ENCODE measurements at places on chromosomes 4 and X. TPM values are rescaled to one million over a fixed set of nuclear protein-coding genes. Genes with fewer than 3 reads are reported as not detected.
A peak's percentile ranks its signal among the peaks of the same experiment; 100 is the strongest.

GRCh38 chr4:101191302-101192098 lies 155.8 kb downstream of the PPP3CA start:
- DNase-seq = peak; percentile 80

DNA sequence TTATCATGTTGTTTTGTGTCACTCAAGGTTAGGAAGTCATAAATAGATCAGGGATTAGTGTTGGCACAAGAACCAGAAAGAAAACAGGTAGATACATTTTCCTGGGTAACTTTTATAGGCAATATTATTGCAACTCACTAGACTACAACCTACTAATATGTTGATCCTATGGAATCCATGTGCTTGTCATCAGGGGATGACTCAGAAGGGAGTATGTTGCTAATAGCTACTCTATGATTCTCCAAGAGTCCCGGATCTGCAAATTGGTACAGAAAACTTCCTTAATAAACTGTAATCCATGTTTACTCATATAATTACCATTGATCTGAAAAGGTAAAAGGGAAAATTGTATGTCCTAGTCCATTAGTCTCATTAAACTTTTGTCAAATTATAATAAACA lies 11.7 kb upstream of the GNRHR start:
- DNase-seq = no peak

DNA sequence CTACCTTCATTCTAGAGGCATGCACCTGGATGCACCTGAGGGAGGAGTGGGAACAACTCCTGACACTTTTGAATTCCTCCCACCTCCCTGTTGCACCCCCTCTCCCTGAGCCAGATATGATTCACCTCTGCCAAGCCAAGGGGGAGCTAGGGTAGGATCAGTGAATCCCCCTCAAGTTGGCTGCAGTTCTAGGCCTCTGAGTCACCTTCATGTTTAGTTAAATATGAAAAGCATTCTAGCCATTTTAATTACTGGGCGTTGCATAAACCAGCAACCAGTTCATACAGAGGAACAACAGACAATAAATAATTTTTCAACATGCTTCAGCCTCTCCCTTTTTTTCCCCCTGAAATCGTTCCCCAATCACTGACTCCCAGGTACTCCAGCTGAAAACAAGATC lies 1440.2 kb downstream of the ADGRL3 start:
- DNase-seq = no peak

DNA sequence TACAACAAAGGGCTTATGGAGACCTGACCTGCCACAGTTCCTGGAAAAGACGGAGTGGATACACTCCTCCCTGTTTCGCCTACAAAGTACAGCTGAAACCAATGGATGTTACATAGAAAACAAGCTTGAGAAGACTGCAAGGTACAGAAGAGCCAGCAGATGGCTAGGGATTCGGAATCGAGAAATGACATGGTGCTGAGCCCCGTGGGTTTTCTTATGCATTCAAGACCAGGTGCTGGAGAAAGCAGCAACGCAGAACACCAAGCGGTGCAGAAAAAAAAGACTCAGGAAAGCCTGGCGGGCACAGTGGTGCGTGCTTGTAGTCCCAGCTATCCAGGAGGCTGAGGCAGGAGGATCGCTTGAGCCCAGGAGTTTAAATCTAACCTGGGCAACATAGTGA lies 13.8 kb downstream of the TIMM17B start:
- DNase-seq = no peak

- no peak for DNase-seq
Observed at GRCh38 chr4:176549161-176549865, 229.5 kb downstream of the SPCS3 start.

GRCh38 chr4:186335793-186336192 lies 69.8 kb downstream of the F11 start:
- no peak for DNase-seq

DNA sequence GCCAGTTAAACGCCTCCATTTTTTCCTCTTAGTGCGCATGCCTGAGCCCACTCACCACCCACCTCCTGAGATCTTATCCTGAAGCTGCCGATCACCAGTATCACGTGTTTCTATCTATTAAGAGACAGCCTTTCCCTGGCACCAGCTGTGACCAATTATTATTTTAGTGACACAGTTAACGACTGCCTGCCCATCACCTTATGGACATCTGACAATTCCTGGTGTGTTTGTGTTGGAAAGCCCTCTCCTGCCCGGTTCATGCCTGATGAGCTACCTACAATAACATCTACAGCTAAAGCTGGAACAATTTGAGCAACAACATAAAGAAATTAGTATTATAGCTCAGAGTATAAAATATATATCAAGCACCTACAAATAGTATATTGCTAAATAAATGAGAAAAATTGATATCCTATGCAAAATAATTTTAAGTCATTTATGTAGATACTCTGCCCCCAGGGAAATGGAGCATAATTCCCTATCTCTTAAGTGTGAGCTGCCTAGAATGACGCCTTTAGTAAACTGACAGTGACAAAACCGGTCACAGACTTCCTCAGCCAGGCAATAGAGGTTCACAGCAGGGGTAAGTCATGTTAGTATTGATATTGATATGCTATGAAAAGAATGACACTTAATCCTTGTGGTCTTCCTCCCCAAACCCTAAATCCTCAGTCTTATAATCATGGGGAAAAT lies 862.2 kb downstream of the TRAM1L1 start:
- no peak for DNase-seq

- no peak for DNase-seq
Observed at GRCh38 chrX:70527053-70527452, 82.4 kb downstream of the DLG3 start.

DNA sequence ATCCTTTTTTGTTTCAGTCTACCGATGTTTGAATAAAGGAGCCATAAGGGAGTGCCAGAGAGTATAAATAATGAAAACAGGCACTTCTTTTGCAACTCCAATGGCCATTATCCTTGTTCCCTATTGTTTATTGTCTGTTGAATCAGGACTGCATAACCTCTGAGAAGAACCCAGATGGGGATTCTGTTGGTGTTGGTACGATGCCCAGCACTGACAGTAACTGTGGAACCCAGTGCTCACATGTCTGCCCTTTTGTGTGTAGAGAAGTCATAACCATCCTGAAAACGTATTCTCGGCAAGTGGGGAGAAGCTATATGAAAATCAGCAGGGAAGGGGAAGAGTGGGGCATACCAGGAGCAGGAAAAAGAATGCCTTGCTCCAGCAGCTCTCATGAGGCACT lies 195.1 kb upstream of the EDNRA start:
- no peak for DNase-seq

DNA sequence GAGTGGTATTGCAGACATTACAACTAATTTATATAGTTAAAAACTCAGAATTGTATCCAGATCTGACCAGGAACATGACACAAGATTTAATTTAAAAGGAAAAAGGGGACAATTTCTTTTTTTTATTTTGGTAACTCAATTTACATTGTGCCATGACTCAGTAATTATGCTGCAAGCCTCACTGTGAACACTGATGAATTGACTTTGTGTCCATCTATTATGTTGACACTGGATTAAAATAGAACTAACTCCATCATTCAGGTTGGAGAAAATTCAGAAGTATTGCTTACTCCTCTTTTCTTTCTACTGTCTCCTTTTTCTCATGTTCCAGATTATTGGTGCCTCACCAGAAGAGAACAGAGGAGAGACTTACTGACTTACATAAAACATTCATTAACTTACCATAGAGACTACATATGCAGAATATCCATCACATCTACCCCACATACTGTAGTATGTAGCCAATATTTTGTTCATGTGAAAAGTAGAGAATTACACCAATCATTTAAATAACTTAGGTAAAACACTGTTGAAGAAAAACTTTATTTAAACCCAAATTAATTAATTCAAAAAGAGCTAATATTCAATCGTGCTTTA lies 15.8 kb upstream of the LEF1 start:
- no peak for DNase-seq

DNA sequence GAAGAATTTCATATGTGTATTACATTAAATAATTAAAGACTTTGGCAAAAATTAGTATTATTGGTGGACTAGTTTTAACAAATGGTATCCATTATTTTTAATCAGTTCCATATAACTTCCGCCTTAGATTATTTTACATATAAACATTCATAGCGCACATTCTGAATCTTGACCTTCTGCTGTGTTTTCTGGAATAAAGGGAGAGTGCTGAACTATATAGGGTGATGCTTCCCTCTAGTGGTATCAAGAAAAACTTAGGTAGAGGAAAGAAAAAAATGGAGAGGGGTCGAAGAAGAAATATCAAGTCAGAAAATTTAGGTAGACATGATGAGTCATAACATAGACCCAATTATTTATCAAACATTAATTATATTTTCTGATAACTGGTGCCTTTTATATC lies 155.6 kb upstream of the PACRGL start:
- no peak for DNase-seq

DNA sequence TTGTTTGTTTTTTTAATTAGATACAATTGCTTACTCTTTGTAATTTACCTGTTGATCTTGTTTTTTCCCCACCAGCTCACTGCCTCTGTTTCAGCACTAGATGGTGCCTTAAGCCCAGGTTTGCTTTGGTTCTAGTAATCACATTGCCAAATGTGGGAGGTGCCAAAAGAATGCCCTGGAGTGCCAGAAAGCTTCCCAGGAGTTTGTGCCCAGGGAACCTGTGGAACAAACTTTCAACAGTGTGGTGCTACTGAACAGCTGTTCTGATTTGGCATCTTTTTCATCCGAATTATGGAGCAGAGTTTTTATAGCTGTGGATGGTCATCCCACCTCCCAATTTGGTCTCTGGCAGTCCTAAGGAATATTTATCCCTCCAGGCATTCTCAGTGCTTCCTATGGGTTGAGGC lies 1000.7 kb downstream of the STIM2 start:
- DNase-seq = no peak

DNA sequence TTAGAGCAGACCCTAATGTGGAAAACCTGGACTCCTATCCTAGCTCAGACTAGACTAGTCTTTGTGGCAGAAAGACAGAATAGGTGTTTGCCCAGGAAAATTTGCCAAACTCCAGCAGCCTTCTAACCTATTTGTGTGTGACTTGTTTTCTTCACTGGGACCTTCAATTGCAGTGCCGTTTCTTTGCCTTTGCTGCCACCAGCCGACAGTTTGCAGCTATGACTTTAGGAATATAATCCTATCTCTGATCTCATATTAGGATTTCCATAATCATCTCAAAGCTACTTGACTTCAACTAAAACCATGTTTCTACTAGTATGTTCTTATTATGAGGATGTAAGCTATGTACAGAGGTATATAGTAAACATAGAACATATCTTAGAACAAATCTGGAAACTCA lies 60.2 kb upstream of the PGAM4 start:
- DNase-seq = no peak

GRCh38 chr4:39446842-39447573 lies 11.7 kb downstream of the RPL9 start:
- DNase-seq = peak; percentile 70

Gene EDNRA
- total RNA-seq = 22.8 TPM

Gene ZCCHC13
- not detected for total RNA-seq

Gene PPARGC1A
- total RNA-seq = 21.6 TPM

Gene TRAM1L1
- 2.6 TPM for total RNA-seq

Gene GAR1
- 15.4 TPM for total RNA-seq

Gene GPR173
- 13.2 TPM for total RNA-seq

Gene STPG2
- 1.5 TPM for total RNA-seq

Gene MXRA5
- total RNA-seq = 2.5 TPM

Gene LRCH2
- 5.9 TPM for total RNA-seq

Gene F9
- total RNA-seq = not detected
